Activated CD8-positive, alpha-beta memory T cell treated with anti-CD3 and anti-CD28 coated beads for 48 hours (primary cell): ENCODE measurements at places on chromosomes 16 and 17.
A peak's percentile ranks its signal among the peaks of the same experiment; 100 is the strongest.

- no peak for DNase-seq
Measured at GRCh38 chr17:45361976-45362375, 45.2 kb upstream of the MAP3K14 start.

DNA sequence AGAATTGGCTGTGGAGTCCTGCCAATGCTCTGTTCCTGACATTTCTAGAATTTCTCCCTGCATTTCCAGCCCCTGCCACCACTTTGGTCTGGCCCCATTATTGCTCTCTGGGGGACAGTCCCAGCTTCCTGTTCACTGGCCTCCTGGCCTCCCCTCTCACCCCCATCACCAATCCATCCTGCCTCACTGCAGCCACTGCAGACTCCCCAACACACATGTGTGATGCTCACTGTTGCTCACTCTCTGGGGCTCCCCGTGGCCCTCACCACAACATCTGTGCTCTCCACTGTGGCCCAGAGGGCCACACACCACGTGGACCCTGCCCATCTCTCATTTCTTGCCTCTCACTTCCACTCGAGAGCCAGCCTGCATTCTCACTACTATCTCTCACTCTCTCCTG is 64.6 kb downstream of the SREBF1 start:
- DNase-seq: no peak

GRCh38 chr16:50002190-50002589 is 22.8 kb upstream of the CNEP1R1 start:
- no peak for DNase-seq

- no peak for DNase-seq
Measured at GRCh38 chr16:20768121-20768520, 4.3 kb downstream of the ACSM3 start.

DNA sequence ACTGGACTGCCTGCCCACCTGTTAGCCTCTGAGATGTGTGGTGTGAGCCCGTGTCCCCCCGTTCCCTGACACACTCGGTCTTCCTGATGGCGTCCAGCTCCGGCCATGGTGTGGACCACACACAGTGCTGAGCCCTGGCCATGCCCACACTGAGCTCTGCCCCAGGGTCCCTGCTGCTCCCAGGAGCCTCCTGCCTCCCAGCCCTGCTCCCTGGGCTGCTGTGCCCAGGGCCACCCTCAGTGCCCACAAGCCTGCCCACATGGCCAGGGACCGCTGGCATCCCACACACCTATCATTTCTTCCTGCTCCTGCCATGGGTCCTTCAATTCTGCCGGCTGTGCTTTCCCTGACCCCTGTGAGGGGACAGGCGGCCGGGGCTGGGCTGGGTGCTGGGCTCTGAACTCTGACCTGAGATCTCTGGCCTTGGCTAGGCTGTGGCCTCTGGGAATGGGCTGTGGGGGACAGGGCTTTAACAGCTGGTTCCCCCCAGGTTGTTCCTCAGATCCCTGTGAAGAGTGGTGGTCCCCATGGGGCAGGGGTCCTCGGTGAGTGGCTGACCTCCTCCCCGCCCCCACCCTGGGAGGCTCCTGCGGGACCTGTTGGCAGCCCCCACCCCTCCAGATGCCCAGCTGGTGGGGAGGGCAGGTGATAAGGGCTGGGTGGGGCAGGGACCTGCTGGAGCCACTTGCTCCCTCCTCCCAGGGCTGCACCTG is 4.0 kb downstream of the CEMP1 start:
- DNase-seq: no peak

- DNase-seq: no peak
Measured at GRCh38 chr17:49680314-49680713, 2.4 kb upstream of the SPOP start.

GRCh38 chr17:40303708-40304551 is 5.0 kb upstream of the RARA start:
- DNase-seq: no peak

DNA sequence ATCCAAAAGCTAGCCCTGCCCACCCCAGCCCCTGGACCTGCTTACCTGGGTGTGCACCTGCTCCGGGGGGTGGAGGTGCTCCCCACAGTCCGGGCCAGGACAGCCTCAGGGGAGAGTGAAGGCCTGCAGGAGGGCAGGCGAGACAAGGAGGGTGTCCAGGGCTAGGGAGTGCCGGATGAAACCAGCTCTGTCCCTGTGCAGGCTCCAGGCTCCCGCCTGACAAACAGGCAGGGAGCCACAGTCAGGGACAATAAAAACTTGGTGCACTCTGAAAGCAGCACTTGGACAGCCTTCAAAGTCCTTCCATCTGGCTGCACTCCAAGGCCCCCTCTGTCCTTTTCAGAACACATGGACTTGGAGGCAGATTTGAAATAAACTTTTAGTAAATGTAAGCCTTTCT is 3.9 kb downstream of the PAQR4 start:
- DNase-seq: no peak

DNA sequence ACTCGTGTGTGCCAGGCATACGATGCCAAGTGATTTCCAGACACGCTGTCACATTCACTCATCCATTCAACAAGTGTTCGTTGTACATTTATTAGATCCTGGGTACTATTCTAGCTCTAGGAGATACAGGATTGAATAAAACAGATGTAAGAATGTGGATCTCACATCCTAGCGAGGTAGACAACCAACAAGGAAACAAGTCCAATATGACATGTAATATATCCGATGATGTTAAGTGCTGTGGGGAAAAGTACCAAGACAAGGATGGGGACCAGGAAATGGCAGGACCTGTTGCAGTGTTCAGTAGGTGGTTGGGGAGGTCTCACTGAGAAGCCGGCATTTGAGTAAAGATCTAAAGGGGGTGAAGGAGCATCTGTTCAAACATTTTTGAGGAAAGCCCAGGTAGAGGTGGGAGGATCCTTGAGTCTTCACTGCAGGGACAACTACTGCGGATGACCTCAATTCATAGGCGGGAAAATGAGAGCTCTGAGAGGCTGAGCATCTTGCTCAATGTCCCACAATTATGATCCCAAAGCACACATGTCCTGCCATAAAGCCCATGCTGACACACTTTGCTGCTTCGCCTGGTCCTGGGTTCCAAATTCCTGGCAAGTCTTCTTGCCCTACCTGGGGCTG is 129.4 kb downstream of the ASIC2 start:
- DNase-seq: no peak

DNA sequence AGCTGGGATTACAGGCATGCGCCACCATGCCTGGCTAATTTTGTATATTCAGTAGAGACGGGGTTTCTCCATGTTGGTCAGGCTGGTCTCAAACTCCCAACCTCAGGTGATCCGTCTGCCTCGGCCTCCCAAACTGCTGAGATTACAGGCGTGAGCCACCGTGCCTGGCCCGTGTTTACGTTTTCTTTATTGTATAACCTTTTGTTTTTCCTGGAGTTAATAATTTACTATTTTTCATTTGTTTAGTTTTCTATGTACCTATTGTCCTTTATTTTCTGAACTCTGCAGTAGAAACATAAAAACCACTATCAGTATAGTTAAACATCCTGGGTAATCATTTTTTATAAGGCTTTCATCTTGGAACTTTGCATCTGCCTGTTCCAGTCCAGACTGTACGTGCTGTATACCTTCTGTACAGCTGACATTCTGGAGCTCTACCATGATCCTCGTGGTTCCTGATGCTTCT is 73.6 kb downstream of the PPM1E start:
- DNase-seq: no peak

GRCh38 chr17:33049781-33050414 is 58.3 kb downstream of the SPACA3 start:
- DNase-seq: peak; percentile 30

DNA sequence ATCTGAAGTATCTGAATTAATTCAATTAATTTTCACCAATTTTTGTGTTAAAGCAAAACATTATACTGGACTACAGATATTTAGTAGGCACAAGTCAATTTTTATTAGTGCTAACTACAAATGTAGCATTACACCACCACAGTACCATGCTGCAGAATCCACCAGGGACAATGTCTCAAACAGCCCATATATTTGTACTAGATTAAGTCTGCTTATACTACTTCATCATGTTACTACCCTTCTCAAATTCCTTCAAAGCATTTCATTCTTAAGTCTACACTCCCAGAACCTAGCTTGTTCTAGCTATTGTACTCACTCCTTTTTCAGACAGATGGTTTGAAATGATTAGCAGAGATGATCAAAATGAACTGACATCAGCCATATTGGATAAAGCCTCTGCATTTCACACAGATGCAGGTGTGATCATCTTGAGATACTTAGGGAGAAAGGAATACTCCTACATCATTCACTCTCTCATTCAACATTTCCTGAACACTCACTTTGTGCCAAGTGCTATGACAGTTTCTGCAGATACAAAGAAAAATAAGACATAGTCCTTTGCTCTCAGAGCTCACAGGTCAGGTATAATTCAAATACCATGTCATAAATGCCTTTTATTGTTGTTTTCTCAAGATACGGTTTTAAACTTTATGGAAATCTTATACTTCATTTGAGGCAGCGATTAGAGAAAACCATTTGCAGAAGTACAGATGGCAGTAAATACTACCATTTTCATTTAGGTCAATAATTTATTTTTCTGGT is 47.7 kb downstream of the SMURF2 start:
- no peak for DNase-seq

DNA sequence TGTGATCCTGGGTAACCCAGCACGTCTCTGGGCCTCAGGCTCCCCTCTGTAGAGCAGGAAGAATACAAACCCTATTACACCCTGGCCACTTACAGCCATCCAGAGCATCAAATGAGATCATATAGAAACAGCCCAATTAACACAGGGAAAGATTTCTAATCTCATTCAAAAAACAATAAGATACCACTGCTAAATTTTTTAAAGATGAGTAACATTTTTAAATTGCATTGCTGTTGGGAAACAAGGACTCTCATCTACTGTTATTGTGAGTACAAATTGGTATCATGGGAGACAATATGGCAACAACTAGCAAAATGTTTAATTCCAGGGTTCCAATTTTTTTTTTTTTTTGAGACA is 41.1 kb downstream of the SRL start:
- DNase-seq: no peak

GRCh38 chr16:69865701-69866100 is 85.4 kb upstream of the CLEC18A start:
- no peak for DNase-seq

DNA sequence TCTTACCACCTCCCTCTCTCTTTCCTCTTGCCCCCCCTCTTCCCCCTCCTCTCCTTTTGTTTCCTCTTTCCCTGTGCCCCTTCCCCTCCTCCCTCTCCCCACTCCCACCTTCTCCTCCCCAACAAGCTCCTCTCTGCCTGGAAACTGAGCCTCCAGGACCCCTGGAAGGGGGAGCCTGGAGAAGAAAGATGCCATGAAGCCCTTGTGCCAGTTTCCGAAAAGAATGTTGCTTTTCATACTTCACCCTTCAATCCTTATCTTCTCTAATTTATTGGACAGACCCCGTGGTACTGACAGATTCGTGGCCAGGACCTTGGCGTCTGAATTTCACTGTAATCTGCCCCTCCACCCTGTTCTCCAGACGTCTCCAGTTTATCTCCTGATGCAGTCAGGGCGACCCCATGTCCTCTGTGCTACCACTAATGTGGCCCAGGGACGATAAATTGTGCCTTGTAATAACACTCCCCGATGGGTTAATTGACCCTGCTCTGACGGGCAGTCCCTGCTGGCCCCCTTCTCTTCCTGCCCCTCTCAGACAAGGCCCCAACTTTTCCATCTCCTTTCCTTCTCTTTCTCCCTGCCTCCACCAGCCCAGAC is 138.4 kb upstream of the GSE1 start:
- no peak for DNase-seq

- no peak for DNase-seq
Measured at GRCh38 chr17:4582691-4583090, 1.6 kb upstream of the SMTNL2 start.

DNA sequence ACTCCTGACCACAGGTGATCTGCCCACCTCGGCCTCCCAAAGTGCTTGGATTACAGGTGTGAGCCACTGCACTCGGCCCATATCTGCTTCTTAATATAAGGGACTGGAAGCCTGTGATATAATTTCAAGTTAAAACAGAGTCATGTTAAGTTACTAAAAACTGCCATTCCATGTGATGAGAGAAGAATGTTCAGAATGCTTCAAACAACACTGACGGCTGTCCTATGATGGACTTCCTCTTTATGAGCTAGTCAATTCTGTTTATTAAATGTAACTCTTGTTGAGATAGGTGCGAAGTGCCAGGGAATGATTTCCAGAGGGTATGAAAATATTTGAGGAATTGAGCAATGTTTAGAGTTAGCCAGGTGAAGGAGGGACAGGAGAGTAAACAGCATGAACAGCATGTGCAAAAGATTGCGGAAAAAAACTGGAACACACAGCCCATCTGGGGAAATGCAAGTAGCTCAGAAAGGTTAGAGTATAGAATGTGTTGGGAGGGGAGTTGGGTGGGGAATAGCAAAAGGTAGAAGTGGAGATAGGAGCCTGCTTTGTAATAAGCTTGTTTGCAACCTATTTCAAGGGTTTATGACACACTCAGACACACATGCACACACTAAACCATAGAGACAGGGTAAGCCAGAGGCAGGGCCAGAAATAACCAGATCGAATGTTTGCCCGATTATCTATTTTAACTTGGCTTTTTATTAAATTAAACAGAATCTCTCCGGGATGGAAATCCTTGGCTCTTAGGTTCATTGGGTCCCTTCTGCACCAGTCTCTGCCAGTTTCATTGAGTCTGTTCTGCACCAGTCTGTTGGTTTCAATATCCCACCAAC is 135.6 kb upstream of the COX10 start:
- no peak for DNase-seq

DNA sequence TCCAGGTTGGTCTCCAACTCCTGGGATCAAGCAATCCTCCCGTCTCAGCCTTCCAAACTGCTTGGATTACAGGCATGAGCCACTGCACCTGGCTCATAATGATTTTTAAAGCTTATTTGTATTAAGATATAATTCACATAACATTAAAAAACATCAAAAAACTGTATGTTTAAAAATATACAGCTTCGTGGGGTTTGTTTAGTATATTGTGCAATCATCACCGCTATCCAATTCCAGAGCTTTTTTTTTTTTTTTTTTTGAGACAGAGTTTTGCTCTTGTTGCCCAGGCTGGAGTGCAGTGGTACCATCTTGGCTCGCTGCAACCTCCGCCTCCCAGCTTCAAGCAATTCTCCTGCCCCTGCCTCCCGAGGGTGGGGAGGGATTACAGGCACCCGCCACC is 11.0 kb upstream of the SLC25A19 start:
- DNase-seq: no peak

- DNase-seq: no peak
Measured at GRCh38 chr17:48520631-48521079, 10.2 kb downstream of the HOXB1 start.

DNA sequence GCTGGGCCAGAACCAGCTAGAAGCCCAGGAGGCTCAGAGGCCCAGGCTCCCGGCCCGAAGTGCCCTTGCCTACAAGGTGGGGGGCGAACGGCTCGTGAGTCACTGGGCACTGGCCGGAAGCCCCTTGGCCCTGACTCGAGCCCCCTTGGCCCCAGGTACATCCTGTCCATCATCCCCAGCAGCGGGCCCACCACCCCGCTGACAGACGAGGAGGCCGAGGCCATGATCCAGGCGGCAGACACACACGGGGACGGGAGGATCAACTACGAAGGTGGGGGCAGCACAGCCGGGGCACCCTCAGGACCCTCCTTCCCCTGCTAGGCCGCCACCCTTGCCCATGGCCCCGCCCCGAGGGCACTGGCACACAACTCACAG is 15.8 kb upstream of the AATK start:
- DNase-seq: no peak

GRCh38 chr17:57784226-57784895 is 39.3 kb upstream of the CCDC182 start:
- no peak for DNase-seq

GRCh38 chr16:2902337-2903130 is 9.2 kb upstream of the FLYWCH1 start:
- no peak for DNase-seq
